ENCODE measurements at places on chromosomes 11 and 22.

DNA sequence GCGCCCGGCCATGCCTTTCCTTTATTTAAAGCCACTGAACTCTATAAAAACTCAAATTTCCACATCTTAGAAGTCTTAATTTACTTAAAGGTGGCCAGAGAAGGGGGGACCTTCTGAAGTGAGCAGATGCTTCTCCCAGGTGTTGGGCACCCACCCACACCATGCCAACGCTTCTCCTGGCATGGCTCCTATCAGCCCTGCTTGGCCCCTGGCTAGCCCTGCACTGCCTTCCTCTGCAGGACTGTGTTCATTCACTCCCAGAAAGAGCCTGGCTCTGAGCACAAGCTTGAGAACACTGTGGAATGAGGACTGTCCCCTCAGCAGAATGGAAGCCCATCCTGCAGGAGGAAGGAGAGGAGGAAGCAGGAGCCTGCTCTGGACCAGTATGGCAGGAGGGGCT is 34.6 kb upstream of the ARFGAP3 start:
- no peak for DNase-seq

GRCh38 chr22:45972091-45972888 is 4.7 kb downstream of the WNT7B start:
- DNase-seq = no peak

DNA sequence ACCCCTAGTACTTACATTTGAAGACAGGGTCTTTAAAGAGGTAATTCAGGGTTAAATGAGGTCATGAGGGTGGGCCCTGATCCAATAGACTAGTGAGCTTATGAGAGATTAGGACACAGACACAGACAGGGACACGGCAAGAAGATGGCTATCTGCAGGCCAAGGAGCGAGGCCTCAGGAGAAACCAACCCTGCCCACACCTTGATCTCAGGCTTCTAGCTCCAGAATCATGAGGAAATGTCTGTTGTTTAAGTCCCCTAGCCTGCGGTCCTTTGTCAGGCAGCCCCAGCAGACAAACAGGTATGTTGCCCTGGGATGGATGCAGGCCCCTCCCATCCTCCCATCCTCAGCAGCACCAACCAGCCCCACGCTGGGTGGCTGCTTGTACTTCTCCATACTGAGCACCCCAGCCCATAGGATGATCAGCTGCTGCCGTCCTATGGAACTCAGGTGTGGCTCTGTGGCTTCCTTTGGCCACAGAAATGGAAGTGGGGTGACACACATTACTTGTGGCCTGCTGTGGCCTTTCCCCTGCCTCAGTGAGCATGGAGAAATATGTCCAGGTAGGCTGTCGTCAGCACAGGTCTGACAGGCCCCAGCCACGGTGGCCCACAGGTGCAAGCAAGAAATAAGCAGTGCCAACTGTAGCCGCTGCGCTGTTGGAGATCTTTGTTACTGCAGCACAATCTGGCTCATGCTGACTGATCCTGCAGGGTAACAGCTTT is 7.9 kb downstream of the GNB1L start:
- DNase-seq = no peak

DNA sequence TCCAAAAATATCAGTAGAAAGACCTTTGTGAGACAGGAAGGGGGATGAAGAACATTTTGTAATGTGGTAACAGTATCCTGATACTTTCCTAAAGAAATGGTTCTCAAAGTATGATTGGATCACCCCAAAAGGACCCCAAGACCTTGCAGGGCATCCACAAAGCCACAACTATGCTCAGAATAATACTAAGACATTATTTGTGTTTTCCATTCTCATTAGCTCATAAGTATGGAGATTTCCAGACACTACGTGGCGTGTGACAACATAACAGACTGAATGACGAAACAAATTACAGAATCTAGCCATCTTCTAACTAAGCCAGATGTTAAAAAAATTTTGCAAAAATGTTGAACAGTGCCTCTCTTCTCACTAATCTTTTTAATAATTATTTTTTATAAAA is 24.9 kb downstream of the CHEK2 start:
- no peak for DNase-seq

DNA sequence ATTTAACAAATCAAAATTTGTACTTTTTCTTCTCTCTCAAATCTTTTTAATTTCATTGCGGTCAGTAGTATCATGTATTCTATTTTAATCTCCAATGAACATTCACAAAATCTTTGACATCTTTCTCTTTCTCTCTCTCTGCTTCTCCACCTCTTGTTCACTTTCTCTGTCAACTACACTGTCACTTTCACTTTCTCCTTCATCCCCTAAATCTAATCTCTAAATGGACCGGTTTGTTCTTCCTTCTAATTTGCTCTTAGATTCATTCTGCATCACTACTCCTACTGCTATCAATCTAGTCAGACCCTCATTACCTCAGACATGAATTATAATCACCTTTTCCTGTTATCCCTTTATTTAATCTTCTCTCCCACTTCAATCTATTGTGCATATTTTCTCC is 18.6 kb downstream of the CCDC73 start:
- no peak for DNase-seq

DNA sequence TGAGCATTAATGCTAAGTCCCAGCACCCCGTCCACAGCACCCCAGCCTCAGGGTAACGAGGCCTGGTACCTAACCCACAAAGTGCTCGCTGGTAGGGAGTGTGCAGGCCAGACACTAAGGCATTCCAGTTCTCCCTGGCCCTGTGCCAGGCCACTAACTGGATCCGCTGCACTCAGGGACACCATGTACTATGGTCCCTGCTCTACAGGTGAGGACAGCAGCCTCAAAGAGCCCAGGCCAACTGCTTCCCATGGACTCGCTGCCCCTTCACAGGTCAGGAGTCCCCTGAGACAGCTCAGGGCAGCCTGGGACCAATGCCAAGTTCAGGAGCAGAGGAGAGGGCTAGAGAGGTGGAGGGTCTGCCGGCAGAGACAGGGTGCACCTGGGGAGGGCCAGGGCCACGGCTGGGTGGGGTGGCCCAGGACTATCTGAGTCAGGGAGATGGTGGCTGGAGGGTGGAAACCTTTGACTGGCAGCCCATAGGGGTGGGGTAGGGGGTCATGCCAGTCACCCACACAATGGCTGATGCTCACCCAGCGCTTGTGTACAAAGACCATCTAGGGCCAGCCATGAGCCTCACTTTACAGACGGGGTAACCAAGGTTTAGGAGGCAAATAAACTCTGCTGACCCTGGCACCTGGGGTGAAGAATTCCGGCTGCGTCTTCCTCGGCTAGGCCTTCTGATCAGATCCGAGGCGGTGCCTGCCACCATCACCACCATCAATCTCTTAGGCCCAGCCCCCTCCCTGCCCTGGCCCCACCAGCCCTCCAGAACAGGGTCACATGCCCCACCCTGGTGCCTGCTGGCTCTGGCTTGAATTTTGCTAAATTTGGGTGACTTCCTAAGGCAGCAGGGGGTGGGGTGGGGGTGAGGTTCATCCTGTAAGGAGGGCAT is 5.6 kb downstream of the OSBPL5 start:
- no peak for DNase-seq

DNA sequence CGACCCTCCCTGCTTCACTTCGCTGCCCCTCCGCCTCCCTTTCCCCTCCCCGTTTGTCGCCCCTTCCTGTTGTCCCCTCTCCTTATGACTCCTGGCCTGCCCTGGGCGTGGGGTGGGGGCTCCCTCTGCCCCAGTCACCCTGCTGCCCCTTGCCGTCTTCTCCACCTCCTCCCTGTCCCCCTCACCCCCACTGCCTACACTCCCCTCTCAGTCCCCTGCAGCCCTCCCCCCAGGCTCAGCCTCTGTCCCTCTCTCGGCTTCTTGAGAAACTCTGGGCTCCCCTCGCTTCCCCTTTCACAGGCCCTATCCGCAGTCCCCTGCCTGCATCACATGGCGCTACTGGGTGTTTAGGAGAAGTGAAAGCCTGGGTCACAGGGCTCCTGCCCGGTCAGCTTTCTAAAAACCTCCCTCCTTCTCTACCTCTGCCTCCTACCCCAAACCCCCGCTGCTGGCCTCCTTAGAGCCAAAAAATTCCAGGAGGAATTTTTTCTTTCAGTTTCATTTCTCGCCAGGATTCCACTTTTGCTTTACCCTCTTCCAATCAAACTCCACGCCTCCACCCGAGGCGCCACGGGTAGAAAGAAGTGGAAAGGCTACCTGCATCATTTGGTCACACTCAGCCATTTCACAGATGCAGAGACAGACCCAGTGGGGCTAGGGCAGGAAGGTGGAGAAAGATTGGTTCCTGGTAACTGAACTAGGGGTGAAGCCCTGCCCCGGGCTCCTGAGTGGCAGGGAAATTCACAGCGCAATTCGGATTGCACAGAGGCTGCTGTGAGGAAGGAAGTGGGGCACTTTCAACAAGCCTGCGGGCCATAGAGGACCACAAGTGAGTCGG is at the start of gene SLC15A3:
Gene SLC15A3 (minus strand): TSS at position 273 of the 838 bp plus-strand sequence. CDS start 625 bp downstream, outside the sequence.
- DNase-seq = no peak

- DNase-seq = no peak
These were observed 28.5 kb upstream of the SMIM38 start for GRCh38 chr11:69127081-69127850.

DNA sequence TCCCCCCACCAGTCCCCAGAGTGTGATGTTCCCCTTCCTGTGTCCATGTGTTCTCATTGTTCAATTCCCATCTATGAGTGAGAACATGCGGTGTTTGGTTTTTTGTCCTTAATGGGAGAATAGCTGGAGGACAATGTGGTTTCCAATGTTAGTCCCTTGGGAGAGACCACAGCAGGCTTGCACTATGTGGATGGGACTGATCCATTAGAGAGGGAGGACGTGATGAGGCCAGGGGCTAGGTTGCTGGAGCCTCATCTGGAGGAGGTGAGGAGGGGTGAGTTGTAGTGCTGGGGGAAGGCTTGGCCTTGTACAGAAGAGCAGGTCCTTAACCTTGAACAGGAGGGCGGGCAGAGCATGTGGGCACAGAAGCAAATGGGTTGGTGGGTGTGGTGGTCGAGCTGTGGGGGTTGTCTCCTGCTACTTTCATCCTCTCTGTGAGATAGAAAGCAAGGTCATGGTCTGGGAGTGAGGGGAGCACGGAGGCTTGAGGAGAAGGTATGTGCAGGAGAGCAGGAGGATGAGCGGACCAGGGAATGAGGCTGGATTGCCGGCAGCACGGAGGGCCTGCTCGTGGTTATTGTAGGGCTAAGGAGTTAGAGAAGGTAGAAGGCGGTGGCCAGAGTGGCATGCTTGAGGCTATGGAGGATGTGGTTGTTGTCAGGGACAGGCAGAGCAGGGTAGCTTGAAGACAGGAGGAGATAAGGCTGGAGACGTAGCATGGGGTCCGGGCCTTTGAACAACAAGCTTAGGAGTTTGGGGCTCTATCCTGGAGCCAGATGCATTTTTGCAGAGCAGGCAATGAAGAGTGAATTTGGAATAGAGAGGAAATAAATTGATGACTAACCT is 11.2 kb upstream of the SREBF2 start:
- no peak for DNase-seq

DNA sequence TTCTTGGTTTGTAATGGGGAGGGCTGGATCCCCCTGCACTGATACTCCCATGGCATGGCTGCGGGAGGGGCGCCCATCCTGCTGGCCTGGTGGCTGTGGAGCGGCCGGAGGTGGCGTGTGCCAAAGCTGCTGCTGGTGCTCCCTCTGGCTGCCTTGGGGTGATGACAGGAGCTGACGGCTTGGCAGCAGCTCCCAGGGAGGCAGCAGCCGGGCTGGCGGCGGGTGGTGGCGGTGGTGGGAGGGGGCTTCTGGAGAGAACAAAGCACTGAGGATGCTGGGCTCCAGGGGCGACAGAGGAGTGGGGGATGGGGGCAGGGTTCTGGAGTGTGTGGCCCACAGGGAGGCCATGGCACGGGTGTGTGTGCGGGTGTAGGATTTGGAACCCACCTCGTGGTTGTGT is 11.4 kb upstream of the MPPED1 start:
- no peak for DNase-seq

DNA sequence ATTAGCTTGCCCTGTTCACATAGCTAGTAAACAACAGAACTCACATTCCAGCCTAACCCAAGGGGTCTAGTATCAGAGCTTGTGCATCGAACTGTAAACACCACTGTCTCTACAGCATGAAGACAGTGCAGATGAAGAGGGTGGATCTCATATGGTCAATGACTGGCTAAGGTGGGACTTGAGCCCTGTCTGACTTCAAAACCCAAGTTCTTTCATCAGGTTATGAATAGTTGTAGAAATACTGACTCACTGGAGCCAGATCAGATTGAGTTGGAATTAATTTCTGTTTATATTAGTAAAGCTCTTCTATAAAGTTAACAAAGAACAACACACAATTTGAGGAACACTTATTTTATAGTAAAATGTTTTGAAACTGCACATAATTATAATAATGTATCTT is 161.7 kb upstream of the ARHGAP20 start:
- DNase-seq = no peak

- DNase-seq = no peak
These were observed 42.5 kb upstream of the DLAT start for GRCh38 chr11:111982541-111983186.

- no peak for DNase-seq
These were observed 171.5 kb downstream of the SBF2 start for GRCh38 chr11:10122326-10123197.
